ENCODE measurements at places on chromosomes 1 and 21. TPM values are rescaled to one million over a fixed set of nuclear protein-coding genes. Genes with fewer than 3 reads are reported as not detected.

The CLCNKA gene
- total RNA-seq, result not detected

The CHD5 gene
- total RNA-seq, result 0.18 TPM

The APCS gene
- total RNA-seq, result not detected

The GRIK1 gene
- not detected for total RNA-seq

The RAVER2 gene
- 2.4 TPM for total RNA-seq

The CLCNKB gene
- 0.09 TPM for total RNA-seq

The SLFNL1 gene
- total RNA-seq, result 0.89 TPM

The MMEL1 gene
- not detected for total RNA-seq

The CD34 gene
- 0.05 TPM for total RNA-seq

The ADGRL4 gene
- 92.6 TPM for total RNA-seq

The HPDL gene
- 1.4 TPM for total RNA-seq

The LAX1 gene
- not detected for total RNA-seq

The HTR6 gene
- total RNA-seq, result not detected

The RNU1-2 gene
- total RNA-seq, result under 0.01 TPM

The CD1E gene
- total RNA-seq, result not detected

The DDR2 gene
- total RNA-seq, result 189 TPM

The IGSF9 gene
- not detected for total RNA-seq

The CCDC190 gene
- not detected for total RNA-seq

The PDC gene
- not detected for total RNA-seq

The ARMH1 gene
- 0.59 TPM for total RNA-seq

The CELA2B gene
- total RNA-seq, result not detected

The FMO5 gene
- total RNA-seq, result 0.32 TPM

The TBX19 gene
- 0.60 TPM for total RNA-seq

The LORICRIN gene
- total RNA-seq, result not detected

The COL11A1 gene
- total RNA-seq, result 346 TPM

The PDPN gene
- 0.30 TPM for total RNA-seq

The KCNQ4 gene
- total RNA-seq, result not detected

The FAM177B gene
- not detected for total RNA-seq

The PLA2G2F gene
- total RNA-seq, result not detected

The MIXL1 gene
- not detected for total RNA-seq

The EPHB2 gene
- total RNA-seq, result 58.8 TPM

The TOMM20 gene
- 83.7 TPM for total RNA-seq

The ENTREP3 gene
- 16.5 TPM for total RNA-seq

The PGBD5 gene
- total RNA-seq, result not detected

The PLXNA2 gene
- 3.3 TPM for total RNA-seq

The ZSCAN20 gene
- total RNA-seq, result 15.1 TPM

The SDF4 gene
- 205 TPM for total RNA-seq

The PTPRU gene
- 33.2 TPM for total RNA-seq

The TRIM63 gene
- total RNA-seq, result not detected

The CNST gene
- total RNA-seq, result 21.1 TPM

The TMPRSS3 gene
- total RNA-seq, result not detected

The ZNF697 gene
- 21.0 TPM for total RNA-seq

The TPRG1L gene
- total RNA-seq, result 26.9 TPM

The KCNA2 gene
- not detected for total RNA-seq

The CHI3L1 gene
- 339 TPM for total RNA-seq
